ENCODE measurements at places on chromosomes 16 and 17.

- DNase-seq = no peak
Measured at GRCh38 chr17:3911271-3912053, 4.8 kb downstream of the P2RX1 start.

GRCh38 chr16:56013962-56014552 is 138.9 kb upstream of the CES5A start:
- no peak for DNase-seq

GRCh38 chr16:27374804-27375425 is 27.1 kb upstream of the IL21R start:
- DNase-seq = no peak

DNA sequence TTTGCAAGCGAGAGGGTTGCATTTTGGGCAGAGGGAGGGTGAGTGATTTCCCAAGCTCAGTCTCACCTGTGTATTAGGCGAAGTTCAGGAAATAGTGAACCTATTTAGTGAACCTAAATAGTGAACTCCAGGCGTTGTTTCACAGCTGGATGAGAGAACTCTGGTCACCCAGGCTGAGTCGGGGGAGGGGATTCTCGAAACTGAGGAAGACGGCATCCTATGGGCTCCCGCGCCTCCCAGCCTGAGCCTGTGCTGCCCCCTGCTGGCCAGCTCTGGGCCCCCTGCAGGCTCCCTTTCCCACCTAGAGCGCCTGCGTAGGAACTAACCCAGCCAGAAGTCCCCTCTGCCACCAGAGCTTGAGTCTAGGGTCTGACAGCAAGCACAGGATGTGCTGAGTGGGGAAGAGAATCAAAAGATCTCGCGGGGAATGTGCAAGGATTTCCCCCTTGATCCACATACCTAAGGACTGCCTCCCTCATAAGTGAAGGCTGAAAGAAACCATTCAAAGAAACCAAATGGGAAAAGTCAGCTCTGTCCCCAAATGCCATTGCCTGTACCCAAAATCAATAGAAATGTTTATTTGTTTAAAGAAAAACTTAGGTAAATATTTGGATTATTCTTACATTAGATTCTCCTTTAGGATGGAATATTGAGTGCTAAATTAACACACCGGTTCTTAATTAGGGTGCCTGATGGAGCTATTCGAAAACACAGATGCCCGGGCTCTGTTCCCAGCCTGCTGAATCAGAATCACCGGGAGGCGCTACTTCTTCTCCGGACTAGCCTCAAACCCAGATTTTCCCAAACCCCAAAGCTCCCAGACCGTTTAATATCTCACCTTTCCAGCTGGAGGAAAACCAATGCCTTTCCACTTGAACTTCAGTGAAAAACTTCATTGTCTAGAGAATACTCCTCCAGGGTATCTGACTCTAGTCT is 14.8 kb upstream of the MARVELD3 start:
- no peak for DNase-seq

- DNase-seq = no peak
Measured at GRCh38 chr17:36682773-36683172, 81.4 kb downstream of the MRM1 start.

GRCh38 chr17:80817861-80818260 is 173.8 kb upstream of the CHMP6 start:
- DNase-seq = no peak

- no peak for DNase-seq
Measured at GRCh38 chr16:22427556-22427955, 53.1 kb upstream of the CDR2 start.

DNA sequence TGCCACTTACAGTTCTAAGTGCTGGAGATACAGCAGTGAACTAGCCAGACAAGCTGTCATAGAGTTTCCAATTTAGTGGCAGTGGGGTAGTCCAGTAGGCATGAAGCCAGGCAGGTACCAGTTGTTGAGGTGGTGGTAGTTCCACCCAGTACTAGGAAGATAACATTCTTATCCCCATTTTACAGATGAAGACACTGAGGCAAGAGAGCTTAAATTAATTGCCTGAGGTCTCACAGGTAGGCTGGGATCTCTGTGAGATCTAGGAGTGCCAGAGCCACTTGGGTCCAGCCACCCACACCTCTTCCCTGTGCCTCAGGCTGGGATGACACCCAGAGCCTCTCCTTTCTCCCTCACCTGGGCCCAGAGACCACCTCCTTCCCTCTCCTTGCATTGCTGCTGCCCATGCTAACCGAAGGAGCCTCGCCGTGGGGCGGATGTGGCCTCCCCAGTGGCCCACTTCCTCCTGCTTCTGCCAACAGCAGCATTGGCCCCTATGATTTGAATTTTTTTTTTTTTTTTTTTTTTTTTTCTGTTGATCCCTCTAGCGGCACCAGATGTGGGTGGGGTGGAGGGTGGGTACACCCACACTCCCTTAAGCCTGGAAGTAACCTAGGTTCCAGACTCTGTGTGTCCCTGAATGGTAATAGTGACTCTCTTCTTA is 114.0 kb downstream of the PRKCB start:
- DNase-seq = no peak

DNA sequence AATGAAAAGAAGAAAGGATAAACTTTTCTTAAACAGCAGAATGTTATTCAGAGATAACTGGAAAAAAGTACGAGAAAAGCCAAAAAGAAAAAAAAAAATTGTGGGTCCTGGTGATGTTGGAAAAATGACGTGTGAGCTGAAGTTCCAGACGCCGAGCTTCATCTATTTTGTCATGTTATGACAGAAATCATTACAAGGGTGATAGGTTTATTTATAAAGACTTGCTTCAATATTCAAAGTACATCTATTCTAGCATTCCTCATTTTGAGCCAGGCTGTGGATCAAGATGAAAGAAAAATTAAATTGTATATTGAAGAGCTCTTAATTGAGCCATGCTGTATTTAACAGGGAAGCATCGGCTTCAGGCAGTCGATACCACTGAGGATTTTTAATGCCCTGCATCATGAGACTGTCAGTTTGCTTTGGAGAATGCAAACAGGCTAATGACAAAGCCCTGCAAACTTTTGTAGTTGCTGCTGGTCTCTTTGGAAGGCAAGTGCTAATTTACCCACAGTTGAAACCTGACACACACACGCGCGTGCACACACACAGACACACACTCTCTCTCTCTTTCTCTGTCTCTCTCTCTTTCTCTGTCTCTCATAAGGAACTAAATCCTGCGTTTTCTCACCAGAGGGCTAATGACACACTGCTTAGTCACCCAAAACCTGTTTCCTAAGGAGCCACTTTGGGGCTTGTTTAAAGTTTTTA is 110.7 kb downstream of the WWOX start:
- no peak for DNase-seq

DNA sequence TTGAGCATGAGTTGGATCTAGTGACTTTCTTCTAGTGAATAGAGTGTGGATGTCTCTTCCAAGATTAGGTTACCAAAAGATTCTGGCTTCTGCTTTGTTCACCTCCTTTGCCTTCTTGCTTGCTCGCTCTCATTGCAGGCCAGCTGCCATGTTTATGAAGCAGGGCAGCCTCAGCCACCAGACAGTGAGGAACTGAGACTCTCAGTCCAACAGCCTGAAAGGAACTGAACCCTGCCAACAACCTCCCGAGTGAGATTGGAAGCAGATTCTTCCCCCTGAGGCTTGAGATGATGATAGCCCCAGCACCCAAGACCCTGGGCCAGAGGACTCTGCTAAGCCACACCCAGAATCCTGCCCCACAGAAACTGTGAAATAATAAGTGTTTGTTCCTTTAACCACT is 48.4 kb downstream of the NOG start:
- DNase-seq = no peak

- DNase-seq = no peak
Measured at GRCh38 chr17:79792984-79793923, 3.6 kb downstream of the CBX8 start.

- DNase-seq = no peak
Measured at GRCh38 chr16:11791144-11791828, 5.8 kb downstream of the ZC3H7A start.

DNA sequence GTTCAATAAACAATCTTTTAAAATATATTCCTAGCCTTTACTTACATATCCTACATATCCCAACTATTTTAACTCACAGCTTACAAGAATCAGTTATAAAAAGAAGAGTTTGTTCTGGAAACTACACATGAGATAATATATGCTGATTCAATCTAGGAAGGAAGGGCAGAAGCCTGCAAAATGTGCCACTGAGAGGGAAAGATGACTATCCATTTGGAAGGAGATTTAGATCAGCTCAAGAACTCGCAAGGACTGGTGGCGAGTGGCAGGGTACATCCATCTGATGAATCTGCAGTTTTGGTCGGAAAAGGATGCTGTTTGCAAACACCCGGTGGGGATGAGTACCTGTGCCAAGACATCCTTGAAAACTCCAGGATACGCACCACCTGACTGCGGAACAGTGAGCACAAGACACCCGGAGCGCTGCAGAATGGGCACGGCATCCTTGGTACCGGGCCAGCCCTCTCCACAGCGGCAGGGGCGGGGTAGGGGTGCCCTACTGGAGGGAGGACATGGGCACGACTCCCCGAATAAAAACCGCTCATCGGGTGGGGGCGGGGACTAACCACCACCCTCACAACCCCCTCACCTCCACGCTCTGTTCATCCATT is 723 bp downstream of the TRIM37 start:
- no peak for DNase-seq

GRCh38 chr16:68954911-68955635 is 111.7 kb downstream of the TANGO6 start:
- DNase-seq = no peak

DNA sequence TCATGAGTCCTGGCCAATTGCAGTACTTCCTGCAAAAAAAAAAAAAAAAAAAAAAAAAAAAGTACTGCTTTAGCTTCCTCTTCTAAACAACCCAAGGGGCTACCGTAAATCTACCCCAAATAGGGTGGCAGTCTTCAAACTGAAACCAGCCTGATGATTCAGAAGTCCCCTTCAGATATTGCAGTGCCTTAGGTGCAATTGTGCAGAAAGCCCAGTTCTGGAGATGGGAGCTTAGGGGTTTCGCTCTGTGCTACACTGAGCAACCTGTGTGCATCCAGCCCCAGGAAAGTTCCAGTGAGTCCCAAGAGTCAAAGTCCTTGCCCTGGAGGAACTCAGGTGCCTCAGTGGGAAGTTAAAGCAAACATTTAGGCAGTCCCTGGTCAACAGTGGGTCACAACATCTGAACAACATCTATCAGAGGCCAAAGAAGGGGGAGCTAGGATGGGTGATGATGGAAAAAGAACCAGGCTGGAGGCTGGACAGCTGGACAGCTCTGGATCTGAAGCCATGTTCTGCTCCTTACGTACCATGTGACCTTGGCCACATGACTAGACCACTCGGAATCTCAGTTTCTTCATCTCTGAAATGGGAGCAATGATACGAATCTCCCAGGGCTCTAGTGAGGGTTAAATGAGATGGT is 6.7 kb upstream of the CIITA start:
- no peak for DNase-seq

DNA sequence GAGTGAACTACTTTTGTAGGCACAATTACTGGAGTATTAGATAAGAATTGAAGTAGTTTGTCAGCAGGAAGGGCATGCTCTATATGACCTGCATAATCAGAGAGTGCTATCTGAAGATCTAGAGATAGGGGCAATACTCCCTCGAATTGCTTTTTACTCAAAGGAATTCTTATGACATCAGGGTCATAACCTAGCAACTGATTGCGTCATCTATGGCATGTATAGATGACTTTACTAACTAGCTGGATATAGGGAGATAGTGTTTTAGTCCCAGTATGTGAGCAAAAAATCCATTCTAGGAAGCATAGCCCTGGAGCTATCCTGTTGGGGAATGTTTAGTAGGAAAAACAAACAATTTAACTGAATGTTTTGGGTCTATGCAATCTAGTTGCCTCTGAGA is 109.5 kb upstream of the ZNF267 start:
- no peak for DNase-seq

Measured in forelimb muscle (tissue), 1 donor.